SK-MEL-5 (cell line): ENCODE measurements at places on chromosomes 3 and 15.

- DNase-seq, result no peak
Observed at GRCh38 chr3:44130249-44130648, 111.4 kb upstream of the TOPAZ1 start.

DNA sequence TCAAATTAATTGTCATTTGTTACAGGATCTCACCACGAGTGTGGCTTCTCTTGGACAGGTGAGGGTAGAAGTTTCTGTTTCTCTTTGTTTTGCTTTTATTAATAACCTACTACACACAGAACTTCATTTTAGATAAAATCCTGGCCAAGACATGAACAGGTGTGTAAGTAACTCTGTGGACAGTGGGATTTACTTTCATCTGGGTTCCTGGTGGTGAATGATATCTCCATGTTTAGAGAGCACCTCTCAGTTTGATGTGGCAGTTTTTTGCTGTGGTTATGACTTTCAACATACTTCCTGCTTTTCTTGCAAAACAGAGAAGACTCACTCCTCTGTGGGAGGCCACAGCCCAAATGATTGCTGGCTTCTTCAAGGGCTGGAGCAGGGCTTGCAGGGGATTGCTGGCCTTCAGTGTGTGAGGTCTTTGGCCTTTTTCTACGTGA, 71.1 kb upstream of the XCR1 start:
- DNase-seq, result no peak

- DNase-seq, result no peak
Observed at GRCh38 chr15:59039225-59039624, 51.8 kb downstream of the RNF111 start.

DNA sequence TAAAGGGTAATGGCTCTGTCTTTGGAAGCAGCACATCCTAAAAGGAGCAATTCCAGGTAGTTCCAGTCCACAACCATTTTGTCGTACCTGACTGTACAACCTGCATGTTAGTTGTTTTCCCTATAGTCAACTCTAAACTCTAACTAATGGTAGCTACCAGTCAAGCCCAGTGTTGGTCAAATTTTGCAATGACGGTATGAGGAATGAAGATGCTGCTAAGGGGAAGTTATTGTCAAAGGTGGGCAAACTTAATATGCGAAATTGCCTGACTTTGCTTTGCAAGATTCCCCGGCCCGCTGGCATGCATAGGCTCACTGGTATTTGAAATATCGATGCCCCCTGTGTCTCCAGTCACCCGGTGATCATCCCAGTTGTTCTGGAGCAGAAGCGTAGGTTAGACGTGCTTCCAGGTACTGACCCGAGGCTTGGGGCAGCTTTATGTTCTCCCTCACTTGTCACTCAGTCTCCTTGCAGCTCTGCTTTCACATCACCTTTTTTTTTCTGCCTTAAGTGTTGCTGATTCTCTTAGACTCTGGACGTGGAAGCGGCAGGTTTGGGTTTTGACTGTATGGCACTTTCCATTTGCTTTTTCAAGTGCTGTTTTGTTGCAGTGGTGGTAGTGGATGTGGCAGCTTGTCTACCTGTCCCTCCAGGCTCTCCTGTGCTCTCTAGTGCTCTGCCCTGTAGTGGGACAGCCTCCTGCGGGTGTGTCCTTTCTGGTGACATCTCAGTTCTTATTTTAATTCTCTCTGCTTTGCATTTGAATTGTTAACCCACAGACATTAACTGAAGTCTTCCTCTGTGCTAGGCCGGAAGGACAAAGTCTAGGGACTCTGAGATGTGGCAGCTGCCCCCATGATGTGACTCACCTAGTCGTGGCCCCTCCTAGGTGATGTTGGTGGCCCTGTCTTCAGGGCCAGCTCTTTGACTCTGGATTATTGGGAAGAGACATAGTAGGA, 95.8 kb upstream of the UMPS start:
- no peak for DNase-seq
